ENCODE measurements at places on chromosomes 3 and 15. TPM values are rescaled to one million over a fixed set of nuclear protein-coding genes. Genes with fewer than 3 reads are reported as not detected.

- no peak for DNase-seq
- no peaks in the 10 kb centered on the region for H3K36me3 ChIP-seq
- no peak overlapping the region for H3K4me3 ChIP-seq
- no peaks in the 10 kb centered on the region for H3K27me3 ChIP-seq
Measured at GRCh38 chr15:62141643-62142588, 23.2 kb downstream of the C2CD4B start.

- H3K4me1 ChIP-seq = no peaks in the 10 kb centered on the region
- DNase-seq = no peak
- H3K27ac ChIP-seq = no peak overlapping the region
- peaks cover 6% of the 10 kb centered on the region for H3K27me3 ChIP-seq
Measured at GRCh38 chr15:96102631-96103030, 227.9 kb upstream of the NR2F2 start.

GRCh38 chr15:90701880-90702630, 15.1 kb upstream of the BLM start:
- H3K27ac ChIP-seq = no peak overlapping the region
- no peaks in the 10 kb centered on the region for H3K4me1 ChIP-seq
- no peak overlapping the region for H3K4me3 ChIP-seq
- peak; percentile 37 for DNase-seq
- H3K36me3 ChIP-seq = peaks cover 3% of the 10 kb centered on the region
- H3K27me3 ChIP-seq = peaks cover 5% of the 10 kb centered on the region

The OR4F15 gene
- not detected for total RNA-seq

DNA sequence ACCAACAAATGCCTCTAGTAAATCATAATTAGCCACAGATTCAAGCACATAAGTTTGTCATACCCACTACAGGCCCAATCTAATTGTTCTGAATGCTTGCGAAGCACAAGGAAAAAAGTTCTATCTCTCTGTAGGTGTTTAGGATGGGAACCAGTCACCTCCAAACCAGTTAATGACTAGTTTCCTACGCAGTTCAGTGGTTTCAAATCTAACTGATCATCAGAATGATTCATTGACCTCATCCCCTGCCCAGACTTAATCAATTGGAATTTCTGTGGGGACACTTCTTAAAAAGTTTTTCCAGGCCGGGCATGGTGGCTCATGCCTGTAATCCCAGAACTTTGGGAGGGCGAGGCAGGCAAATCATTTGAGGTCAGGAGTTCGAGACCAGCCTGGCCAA, 24.3 kb upstream of the MASP1 start:
- H3K4me1 ChIP-seq = peaks cover 7% of the 10 kb centered on the region
- no peak overlapping the region for H3K4me3 ChIP-seq
- H3K27ac ChIP-seq = no peak overlapping the region
- peaks cover 4% of the 10 kb centered on the region for H3K27me3 ChIP-seq

DNA sequence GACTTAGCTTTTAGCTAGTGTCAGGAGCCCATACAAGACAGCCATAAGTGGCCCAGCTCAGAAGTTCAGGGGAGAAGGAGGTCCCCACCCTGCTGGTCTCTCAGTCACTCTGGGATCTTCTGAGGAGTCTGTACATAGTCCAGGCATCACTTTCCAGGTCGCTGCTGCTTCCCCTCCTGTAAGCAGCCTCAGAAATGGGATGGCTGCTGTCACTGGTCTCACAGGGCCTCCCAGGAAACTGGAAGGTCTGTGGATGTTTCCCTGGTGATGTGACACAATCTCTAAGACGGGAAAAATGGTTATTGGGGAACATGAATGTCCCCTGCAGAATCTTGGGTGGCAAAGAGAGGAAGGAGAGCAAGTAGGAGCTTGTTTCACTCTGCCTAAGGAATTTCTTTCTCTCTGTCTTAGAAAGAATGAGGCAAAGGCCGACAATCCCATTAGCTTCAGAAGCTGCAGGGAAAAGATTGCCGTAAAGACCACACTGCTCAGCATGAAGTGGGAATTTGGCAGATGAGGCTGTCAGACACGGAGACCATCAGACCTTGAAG, 43.2 kb upstream of the TNFAIP8L3 start:
- H3K36me3 ChIP-seq = no peaks in the 10 kb centered on the region
- H3K27ac ChIP-seq = no peak overlapping the region
- no peak overlapping the region for H3K4me3 ChIP-seq

The SV2B gene
- 0.26 TPM for total RNA-seq

DNA sequence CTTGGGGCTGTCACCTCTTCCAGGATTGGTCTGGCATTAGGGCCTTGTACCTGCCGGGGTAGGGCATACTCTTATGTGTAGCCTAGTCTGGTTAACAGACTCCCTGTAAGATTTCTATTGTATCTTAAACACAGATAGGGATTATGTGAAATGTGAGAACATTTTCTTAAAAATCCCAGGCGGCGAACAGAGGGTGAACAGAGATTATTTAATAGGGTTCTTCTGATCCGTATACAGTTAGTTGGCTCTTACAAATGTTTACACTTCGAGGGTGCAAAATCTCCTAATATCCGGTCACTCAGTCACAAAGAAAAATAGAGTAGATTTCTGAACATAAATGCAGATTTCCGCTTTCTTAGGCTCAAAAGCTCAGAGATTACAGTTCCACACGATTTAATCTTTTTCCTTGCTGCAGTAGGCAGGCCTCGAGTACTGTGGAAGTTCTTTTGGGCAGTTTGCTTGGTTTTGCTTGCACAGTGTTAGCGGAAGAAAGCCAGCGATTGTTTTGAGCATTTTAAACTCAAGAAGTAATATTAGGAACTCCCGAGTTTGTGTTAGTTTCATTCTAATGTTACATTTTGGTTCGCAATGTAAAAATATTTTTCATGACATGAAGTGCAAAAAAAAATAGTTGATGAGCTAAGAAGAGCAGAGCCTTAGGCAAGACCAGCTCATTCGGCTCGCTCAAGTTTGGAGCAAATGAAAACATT, 993 bp downstream of the PLCL2 start:
- H3K4me1 ChIP-seq = peaks cover 20% of the 10 kb centered on the region
- peaks cover 12% of the 10 kb centered on the region for H3K27me3 ChIP-seq
- no peak for DNase-seq
- H3K36me3 ChIP-seq = peaks cover 4% of the 10 kb centered on the region
- H3K27ac ChIP-seq = peak overlapping the region; percentile 78

The TRH gene
- total RNA-seq = 0.49 TPM

The ADCY5 gene
- total RNA-seq = 1.0 TPM

The SLC24A5 gene
- not detected for total RNA-seq

- no peak overlapping the region for H3K4me3 ChIP-seq
- no peak for DNase-seq
Measured at GRCh38 chr3:127173516-127174166, 19.3 kb upstream of the PRR23E start.

The NAALADL2 gene
- total RNA-seq = 3.5 TPM

DNA sequence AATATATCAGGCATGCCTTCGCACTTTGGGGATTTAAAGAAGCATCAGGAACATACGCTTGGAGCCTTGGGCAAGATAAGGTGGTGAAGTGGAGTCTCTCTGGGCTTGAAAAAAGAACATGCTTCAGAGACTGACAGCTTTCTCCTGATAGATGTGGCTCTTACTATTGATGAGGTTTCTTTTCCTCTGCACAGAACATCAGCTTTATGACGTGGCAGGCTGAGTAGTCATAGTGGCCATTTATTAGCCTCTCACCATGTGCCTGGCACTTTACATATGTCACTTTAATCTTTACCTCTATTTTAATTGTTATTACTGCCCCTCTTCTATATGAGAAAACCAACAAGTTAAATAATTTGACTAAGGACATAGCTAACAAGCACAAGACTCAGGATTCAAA, 19.0 kb upstream of the LRRC58 start:
- H3K27ac ChIP-seq = no peak overlapping the region
- DNase-seq = no peak
- H3K36me3 ChIP-seq = no peaks in the 10 kb centered on the region
- peaks cover 4% of the 10 kb centered on the region for H3K27me3 ChIP-seq
- no peaks in the 10 kb centered on the region for H3K4me1 ChIP-seq

DNA sequence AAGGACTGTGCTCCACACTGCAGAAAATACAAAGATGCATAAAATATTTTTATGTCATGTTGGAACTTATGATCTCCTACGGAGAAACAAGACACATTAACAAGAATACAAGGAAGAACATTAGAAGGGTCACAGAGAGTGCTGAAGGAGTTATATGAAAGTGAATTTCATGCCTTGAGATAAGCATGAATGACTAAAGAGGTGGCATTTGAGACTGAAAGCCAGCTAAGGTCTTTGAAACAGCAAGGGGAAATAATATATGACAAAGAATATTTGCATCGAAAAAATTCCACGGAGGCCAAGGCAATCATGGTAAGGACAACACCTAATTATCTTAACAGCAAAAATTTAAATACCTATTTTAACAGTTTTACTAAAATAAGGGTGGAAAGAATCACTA, 12.5 kb downstream of the GSK3B start:
- H3K27me3 ChIP-seq = peaks cover 3% of the 10 kb centered on the region
- no peak for DNase-seq
- no peak overlapping the region for H3K4me3 ChIP-seq
- peaks cover 5% of the 10 kb centered on the region for H3K36me3 ChIP-seq

The MYL3 gene
- not detected for total RNA-seq

DNA sequence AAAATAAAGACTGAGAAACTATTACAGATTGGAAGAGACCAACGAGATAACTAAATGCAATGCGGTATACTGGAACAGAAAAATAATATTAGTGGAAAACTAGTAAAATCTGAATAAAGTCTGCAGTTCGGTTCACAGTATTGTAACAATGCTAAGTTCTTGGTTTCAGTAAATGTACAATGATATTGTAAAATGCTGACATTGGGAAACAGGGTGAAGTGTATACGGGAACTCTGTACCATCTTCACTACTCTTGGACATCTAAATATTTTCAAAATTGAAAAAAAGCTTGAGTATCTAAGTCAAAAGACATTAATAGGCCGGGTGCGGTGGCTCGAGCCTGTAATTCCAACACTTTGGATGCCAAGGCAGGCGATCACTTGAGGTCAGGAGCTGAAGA, 120.9 kb upstream of the KCNMB2 start:
- no peaks in the 10 kb centered on the region for H3K27me3 ChIP-seq
- DNase-seq = no peak
- no peak overlapping the region for H3K27ac ChIP-seq
- no peak overlapping the region for H3K4me3 ChIP-seq
- no peaks in the 10 kb centered on the region for H3K36me3 ChIP-seq

The KCNAB1 gene
- not detected for total RNA-seq

DNA sequence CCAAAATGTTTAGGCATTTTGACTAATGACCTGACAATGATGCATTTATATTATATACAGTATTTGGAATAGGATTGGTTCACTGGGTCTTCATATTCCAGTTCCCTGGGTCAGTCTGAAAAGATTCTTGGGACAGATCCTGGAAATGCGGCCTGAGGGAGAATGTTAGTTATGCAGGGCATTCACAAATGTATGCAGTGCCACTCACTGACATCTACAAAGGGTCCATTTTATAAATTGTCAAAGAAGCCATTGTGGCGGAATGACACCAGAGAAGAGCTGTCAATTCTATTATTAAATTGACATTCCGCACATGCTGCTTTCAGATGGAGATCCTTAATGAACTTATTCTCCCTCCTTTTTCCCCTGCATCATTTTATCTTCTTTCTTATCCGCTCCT, 176.6 kb downstream of the VGLL3 start:
- H3K36me3 ChIP-seq = no peaks in the 10 kb centered on the region
- no peak overlapping the region for H3K4me3 ChIP-seq
- H3K27ac ChIP-seq = no peak overlapping the region
- H3K4me1 ChIP-seq = peaks cover 7% of the 10 kb centered on the region
- H3K27me3 ChIP-seq = peaks cover 1% of the 10 kb centered on the region

- H3K4me1 ChIP-seq = peaks cover 53% of the 10 kb centered on the region
- peak overlapping the region; percentile 93 for H3K27ac ChIP-seq
- H3K27me3 ChIP-seq = peaks cover 2% of the 10 kb centered on the region
- no peak for DNase-seq
- no peak overlapping the region for H3K4me3 ChIP-seq
- peaks cover 33% of the 10 kb centered on the region for H3K36me3 ChIP-seq
Measured at GRCh38 chr15:74453925-74454763, 6.8 kb downstream of the UBL7 start.

DNA sequence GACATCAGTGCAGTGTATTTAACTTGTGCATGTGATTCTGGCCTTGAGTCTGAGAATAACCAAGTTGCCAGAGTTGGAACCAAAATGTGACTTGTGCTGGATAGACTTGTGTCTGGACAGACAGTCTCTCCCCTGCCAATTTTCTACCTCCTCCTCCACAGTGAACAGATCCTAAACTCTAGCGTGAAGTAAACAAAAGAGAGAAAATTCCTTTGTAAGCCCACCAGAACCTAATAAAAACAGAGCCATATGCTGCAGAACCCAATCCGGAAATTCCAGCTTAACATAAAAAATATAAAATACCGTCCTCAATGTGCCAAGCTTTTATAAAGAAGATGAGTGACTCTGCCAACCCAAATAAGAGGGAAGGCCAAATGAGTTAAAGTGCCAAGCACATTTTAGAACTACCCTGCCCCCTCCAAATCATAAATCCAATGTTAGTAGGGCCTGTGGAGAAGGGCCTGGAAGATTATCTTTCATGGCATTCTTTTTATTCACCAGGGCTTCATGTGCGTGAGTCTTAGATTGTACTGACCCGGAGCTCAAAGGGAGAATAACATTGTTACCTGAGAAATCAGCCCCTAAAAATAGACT, 344.6 kb upstream of the PROK2 start:
- H3K4me3 ChIP-seq = no peak overlapping the region
- H3K27ac ChIP-seq = no peak overlapping the region
- DNase-seq = no peak
- H3K27me3 ChIP-seq = no peaks in the 10 kb centered on the region
- H3K36me3 ChIP-seq = no peaks in the 10 kb centered on the region

DNA sequence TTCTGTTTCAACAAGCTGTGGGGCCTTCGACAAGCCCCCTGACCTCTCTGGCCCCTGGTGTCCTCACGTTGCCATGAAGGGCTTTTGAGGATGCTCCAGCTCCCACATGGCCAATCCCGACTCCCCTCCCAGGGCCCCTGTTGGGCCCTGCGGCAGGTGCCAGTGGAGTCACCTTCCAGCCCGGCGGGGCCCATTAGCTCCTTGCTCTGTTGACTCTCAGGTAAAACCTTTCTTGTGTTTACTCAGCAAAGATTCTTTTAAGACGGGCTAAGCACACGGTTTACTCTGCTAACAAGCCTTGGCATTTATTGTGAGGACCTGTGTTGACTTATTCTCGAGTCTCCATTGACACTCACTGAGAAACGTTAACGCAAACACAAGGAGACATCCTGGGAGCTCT, 15.0 kb downstream of the RPLP1 start:
- peaks cover 6% of the 10 kb centered on the region for H3K4me1 ChIP-seq
- H3K27me3 ChIP-seq = peaks cover 2% of the 10 kb centered on the region
- H3K4me3 ChIP-seq = no peak overlapping the region
- no peaks in the 10 kb centered on the region for H3K36me3 ChIP-seq
- no peak overlapping the region for H3K27ac ChIP-seq
- no peak for DNase-seq

- H3K36me3 ChIP-seq = no peaks in the 10 kb centered on the region
- peaks cover 9% of the 10 kb centered on the region for H3K27me3 ChIP-seq
- no peak overlapping the region for H3K4me3 ChIP-seq
- H3K27ac ChIP-seq = no peak overlapping the region
Measured at GRCh38 chr15:67107014-67107812, 41.8 kb downstream of the SMAD3 start.

Measured in endothelial cell (in vitro differentiated cells).